ENCODE measurements at places on chromosomes 6 and 20.

GRCh38 chr6:158954753-158955152, 45.2 kb downstream of the RSPH3 start:
- no peak for DNase-seq

DNA sequence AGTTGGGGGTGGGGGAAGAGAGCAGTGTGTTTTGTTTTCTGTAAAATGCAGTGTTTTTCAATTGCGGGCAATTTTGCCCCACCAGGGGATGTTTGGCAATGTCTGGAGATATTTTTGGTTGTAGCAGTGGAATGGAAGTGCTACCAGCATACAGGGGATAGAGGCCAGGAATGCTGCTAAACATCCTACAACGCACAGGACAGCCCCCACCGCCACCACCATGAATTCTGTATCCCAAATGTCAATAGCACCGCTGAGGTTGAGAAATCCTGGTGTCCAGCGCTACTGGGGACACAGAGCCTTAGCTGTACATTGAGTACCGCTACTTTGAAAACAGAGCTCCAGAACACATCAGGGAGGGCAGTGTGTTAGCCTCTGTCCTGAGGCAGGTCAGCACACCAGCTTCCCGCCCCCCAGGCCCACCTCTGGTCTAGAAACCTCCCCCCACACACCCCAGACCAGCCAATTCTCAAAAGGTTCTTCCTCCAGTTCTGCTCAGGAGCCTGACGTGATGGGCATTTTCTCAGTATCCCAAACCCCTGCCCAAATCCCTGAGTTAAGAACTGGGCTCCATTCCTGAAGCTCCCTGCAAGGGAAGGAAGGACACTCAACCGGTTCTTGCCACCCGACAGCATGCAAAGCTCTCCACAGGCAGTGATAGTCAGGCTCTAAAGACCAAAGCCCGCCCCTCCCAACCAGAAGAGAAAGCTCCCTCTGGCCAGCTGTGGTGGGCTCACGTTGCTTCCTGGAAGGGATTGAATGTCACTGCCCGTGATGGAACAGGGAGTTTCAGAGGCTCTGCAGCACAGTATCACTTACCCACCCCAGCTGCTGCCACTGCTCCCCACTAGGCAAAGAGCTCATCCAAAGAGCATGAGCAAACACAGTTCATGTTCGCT, 321.5 kb upstream of the JARID2 start:
- no peak for DNase-seq

- DNase-seq = no peak
Observed at GRCh38 chr20:62980970-62981369, 25.8 kb downstream of the BHLHE23 start.

DNA sequence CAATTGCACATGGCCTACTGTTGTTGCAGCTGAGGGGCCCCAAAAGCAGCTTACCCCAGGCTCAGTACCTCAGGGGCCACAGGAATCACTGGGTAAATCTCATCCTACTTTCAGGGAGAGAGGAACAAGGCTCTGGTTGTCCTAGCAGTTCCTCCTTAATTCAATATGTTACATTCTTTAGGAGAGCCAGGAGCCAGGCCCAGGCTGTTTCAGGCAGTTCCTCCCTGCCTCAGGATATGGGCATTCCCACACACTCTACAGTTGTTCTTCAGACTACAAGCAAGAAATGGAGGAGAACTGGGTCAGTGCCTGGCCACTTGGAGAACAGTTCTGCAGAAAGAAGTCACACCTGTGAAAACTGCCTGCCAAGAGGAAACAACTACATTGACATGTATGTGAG, 9.6 kb upstream of the BTN3A2 start:
- no peak for DNase-seq

GRCh38 chr6:41439524-41440418, 104.4 kb downstream of the NCR2 start:
- no peak for DNase-seq

DNA sequence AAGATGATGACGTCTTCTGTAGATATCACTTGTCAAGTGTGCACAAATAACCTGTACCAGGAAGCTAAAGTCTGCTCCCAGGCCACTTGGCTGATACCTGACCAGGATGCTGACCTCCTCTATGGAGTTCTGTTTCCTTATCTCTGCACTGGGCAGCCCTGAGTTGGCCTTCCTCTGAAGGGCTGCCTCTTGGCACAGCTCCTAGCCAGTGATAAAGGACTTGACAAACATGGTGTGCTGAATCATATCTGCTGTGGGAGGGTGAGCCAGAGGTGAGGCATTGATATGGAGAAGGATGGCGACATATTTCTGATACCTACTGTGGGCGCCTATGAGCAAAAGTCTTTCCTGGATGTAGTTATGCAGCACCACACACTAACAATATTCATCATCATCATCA, 32.8 kb upstream of the FOXA2 start:
- no peak for DNase-seq

GRCh38 chr6:14984519-14984853, 261.4 kb upstream of the JARID2 start:
- DNase-seq = peak; percentile 9

DNA sequence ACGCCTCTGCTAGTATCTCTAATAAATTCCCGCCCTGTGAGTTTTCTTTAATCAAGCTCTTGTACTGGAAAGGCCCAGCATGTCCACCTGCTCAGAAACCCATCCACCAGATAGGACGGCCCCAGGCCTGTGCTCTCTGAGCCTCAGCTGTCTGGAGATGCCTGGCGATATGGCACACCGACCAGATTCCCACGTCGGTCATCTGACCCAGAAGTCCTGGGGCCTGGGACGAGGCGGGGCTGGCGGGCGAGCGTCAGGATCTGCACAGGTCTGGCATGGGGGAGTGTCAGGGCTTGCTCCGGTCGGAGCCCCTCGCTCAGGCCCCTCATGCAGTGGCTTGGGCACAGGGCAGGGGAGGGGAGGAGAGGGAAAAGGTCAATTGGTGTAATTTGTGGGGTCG, 10.2 kb downstream of the RNASET2 start:
- DNase-seq = no peak

DNA sequence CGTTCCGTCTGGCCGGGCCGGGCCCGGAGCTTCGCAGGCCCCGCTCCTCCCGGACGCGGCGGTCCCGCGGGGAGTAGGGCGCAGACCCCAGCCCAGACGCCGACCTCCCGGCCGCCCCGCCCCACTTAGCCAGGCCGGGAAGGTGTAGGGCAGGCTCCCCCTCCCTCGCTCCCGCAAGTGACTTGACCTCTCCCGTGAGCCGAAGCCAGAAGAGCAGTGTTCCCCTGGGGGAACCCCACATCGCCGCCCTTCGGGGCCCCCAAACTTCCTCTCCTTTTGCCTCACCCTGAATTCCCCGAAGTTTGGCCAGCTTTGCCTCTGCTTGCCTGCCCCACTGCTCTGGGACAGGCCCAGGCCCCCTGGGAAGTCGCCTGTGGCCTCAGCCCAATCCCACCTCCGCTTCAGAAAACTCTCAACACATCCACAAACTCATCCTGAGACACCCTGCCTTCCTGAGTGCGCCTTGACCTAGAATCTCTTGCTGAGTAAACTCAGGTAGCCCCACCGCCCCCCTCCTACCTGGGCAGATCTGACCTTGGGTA, 524 bp upstream of the NOL4L start:
- DNase-seq = no peak

- DNase-seq = no peak
Observed at GRCh38 chr20:57592263-57593092, 27.7 kb downstream of the ZBP1 start.
